ENCODE measurements at places on chromosomes 3 and 15.

GRCh38 chr3:5929027-5929426 lies 741.5 kb downstream of the EDEM1 start:
- DNase-seq = no peak

DNA sequence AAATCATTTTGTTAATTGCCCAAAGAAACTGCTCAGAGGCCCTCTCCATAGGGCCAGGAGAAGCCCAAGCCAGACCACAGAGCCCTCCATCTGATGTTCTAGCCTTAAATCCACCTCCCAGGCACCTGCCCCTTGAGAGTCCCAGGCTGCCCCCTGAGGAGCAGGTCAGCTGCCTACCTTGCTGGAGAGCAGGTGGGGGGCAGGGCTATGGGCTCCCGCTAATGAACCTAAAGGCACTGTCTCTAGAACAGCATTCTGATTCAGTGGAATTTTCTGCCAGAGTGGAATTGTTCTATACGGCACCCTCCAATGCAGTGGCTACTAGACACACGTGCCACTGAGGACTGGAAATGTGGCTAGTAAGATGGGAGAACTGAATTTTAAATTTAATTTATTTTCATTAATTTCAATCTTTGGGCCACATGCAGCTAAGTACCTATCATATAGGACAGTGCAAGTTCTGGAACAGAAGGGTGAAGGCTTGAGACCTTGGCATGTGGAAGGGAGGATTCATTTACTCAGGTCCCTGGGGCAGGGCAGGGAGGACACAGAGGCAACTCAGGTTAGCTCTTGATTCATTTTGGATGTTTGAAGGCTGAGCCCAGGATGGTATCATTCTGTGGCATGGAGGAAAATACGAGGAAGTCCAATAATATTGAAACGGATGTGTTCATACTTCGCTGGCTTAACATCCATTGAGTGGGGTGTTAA lies 11.4 kb downstream of the AMOTL2 start:
- no peak for DNase-seq

DNA sequence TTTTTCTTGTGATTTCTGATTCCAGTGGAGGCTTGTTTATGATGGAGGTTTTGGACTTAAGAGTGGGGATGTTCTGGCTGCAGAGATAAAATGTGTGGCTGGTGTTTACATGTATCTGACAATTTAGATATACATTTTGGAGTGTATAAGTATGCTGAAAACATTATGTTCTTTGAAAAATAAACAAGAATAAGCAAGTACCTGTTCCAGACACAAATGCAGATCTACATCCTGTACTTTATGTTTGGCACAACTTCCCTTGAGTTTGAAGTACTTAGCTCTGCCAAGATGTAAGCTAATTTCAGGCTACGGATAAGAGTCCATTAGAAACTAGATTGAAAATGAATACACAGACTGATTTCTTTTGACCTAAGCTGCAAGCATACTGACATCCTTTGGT lies 277.2 kb downstream of the CHST2 start:
- no peak for DNase-seq

- no peak for DNase-seq
Observed at GRCh38 chr3:106945435-106945834, 431.8 kb upstream of the CCDC54 start.

- no peak for DNase-seq
Observed at GRCh38 chr3:190396001-190396400, 8.0 kb downstream of the CLDN16 start.

DNA sequence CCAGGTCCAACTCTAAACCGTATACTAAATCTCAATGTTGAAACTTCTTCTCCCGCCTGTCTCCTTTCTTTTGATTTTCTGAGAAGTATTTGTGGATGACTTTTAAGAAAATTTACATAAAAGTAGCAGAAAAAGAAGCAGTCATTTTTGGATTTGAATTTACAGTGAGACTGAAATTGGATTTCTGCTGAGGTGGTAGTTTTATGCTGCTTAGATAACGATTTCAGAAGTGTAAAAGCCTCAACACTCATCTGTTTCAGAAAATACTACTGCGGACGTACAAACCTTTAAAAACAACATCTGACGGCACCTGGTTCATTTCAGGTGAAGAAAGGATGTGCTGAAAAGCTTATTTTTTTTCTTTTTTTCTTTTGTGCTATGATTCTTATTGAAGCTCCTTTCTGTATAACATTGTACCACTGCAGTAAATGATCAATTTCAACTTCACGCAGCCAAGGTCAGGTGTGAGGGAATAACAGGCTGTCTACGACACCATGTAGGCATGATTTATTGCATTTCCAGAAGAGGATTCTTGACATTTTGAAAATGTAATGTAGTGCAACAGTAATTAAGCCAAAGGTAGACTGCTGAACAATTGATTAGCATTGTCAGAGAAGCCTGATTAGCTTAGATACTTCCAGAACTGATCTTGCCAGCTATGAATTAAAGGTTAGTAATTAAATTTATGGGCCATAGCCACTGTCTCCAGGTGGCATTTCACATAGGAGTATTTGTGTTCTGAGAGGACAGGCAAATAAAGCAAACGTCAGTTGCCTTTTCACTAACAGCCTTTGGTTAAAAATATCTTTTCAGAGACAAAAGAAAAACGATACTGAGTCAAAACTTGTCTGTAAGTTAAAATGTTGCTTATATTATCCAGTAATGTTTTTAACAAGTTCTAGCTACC lies 134.6 kb upstream of the KBTBD8 start:
- DNase-seq = peak; percentile 86

- no peak for DNase-seq
Observed at GRCh38 chr3:39295184-39295775, 15.4 kb upstream of the CX3CR1 start.

GRCh38 chr15:94000606-94001005 lies 230.8 kb upstream of the MCTP2 start:
- DNase-seq = no peak

DNA sequence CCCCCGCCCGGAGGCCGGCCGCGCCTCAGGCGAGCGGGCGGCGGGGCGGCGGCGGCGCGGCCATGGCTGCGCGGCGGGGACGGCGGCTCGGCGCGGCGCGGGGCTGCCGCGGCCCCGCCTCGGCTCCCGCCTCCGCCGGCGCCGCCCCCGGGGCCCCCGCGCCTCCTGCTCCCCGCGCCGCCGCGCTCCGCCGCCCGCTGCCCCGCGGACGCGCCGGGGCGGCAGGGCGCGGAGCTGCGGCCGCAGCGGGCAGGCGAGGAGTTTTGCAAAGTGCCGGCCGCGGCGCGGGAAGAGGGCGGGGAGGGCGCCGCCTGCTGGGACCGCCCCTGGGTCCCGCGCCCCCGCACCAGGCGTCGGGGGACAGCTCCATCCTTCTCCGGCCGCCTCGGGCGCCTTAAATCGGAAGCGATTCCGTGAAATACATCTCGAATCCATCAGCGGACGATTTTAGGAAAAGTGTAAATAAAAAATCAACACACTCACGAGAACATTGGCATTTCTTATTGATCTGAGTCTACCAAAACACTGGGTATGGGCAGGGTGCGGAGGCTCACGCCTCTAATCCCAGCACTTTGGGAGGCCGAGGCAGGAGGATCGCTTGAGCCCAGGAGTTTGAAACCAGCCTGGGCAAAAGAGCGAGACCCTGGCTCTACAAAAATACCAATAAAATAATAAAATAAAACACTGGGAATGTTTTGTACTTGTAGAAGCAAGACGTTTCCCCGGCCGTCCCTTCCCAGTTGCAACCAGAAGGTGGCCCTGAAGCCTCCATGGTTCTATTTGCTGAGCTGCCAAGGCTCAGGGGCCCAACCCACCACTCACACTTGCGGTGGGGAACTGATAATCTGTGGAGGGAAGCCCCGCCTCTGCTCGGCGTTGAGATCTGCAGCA lies 136.9 kb downstream of the NUP210 start:
- DNase-seq = peak; percentile 59

GRCh38 chr15:59364248-59364647 lies 8.4 kb downstream of the MYO1E start:
- DNase-seq = no peak

GRCh38 chr3:107987036-107987939 lies 103.5 kb downstream of the CD47 start:
- DNase-seq = no peak

- no peak for DNase-seq
Observed at GRCh38 chr3:1533763-1534162, 440.9 kb downstream of the CNTN6 start.

- DNase-seq = no peak
Observed at GRCh38 chr3:8780279-8780678, 10.9 kb upstream of the OXTR start.

DNA sequence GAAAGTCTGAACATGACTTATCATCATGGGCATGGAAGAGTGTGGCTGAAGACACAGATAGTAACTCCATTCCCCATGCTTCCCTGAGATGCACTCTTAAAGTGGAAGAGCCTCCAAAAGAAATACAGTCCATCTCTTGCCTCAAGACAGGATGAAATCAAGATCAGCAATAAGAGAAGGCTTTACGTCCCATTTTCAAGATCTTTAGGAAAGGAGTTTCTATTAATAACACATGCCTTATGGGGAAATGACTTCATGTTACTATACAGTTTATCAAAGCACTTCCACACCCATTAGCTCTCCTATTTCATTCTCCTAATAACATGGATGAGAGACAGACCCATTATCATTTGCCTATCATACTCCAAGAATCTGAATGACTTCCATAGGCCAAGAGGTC lies 6.1 kb upstream of the KBTBD12 start:
- DNase-seq = no peak

GRCh38 chr3:88589138-88589537 lies 439.4 kb downstream of the C3orf38 start:
- DNase-seq = no peak

- no peak for DNase-seq
Observed at GRCh38 chr15:55564347-55565145, 23.6 kb downstream of the PYGO1 start.

GRCh38 chr3:52784931-52785590 lies 7.7 kb downstream of the ITIH1 start:
- no peak for DNase-seq

DNA sequence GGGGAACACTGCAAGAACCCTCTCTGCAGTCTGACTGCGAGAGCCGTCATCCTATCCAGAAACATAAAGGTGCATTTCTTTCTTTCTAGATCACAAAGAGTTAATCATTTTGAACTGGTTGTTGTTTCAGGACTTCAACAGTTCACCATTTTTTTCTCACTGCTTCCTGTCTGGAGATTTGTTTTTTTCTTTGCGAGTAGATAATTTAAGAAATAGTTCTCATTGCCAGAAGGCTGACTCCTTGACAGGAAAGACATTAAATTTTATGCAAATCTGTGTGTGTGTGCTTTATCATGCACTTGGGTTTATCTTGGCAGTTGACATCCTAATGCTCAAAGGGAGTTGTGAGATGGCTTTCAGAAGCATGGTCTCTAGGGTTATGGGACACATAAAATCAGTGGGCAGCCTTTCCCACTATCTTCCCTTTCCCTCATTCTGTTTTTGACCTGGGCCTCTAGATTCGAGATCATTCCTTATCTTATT lies 123.5 kb upstream of the TBL1XR1 start:
- no peak for DNase-seq

Measured in SHP77 (cell line).